ENCODE measurements at places on chromosomes 2 and 18.

DNA sequence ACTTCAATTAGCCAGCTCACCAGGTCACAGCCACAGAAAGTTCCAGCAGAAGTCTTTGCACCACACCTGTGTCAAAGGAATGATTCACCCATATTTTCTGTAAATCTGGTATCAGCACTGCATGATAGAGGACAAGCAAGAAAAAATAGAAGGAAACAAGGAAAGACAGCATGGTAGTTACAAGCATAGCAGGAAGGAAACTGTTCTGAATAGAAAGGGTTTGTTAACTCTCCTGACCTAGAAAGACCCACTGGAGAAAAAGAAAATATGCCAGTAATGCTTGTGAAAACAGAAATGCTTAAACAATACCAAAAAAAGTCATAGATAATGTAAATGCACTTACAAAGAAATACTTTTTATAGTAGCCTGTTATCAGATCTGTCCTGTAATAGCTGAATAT, 40.8 kb downstream of the SCRN3 start:
- no peak for DNase-seq

GRCh38 chr2:42196403-42197267, 27.5 kb downstream of the EML4 start:
- DNase-seq = no peak

GRCh38 chr2:71936076-71937030, 211.3 kb downstream of the CYP26B1 start:
- no peak for DNase-seq

DNA sequence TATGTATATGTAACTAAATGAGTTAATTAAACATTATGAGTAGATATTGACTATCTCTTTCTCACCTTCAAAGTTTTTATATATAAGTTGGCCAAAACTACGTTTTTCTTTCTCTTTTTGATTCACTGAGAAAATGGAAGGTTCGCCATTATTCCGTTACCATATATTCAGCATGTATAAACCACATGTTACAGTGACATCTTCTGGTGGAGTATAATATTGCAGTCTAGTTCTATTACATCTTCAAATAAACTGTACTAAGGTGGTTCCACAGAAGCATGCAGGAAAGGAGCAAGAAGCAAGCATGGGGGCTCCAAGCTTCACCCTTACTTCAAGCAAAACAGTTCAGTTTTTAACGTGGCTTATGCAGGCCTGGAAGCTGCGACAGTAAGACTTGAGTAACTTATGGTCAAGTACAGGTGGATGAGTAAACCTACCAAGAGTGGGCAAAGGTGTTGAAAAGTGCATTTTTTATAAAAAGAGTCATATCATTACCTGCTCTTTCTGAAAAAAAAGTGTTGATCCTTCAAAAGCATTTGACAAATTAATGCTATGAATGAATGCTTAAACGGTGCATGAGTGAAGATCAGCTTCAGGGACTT, 129.8 kb upstream of the RAB6C start:
- DNase-seq = no peak

DNA sequence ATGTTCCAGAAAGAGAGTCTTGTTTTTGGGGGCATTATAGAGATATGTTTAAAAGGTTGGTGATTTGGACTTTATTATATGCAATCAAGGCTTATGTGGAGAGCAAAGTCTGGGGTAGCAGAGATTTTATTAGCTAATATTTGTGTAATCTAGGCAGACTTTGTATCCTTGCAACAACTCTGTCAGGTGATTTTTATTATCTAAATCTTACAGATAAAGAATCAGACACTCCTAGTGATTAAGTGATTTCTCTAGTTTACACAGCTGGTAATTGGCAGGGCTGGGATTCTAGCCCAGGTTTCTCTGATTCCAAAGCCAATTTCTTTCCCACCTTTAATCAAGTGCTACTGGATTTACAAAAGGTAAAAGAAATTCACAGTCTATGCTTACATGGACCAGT, 33.3 kb upstream of the NCK2 start:
- DNase-seq = no peak

DNA sequence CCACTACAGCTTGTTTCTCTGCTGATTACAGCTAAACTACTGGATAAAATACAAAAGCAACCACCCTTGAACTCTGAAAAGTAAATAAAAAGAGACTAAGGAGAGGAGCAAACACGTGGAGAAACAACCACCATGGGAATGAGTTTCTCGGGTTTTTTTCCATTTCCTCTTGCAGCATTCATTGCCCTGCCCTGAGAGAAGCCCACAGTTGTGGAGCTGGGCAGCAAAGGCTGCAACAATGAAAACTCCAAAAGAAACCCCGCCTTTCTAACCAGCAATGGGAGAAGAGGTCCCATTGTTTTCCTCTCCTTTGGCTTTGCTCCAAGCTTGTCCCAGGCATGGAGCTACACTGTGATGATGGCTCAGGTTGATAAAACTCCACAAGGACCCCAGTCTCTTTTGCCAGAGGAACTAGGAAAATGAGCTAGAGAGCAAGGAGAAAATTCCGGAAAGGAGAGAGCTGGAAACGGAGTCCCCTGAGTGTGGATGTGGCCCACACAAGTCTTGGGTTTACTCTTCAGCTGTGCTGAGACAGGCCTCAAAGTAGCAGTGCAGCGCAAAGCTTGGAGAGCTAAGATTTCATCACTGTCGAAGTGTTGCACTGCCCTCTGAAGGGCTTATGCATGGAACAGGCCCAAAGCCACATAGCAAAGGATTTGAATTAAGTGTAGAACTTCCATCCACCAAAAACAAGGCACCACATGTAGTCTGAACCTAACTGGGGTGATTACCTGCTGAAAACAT, 20.9 kb downstream of the NAPG start:
- DNase-seq = no peak

- DNase-seq = no peak
Measured at GRCh38 chr2:160703648-160704585, 210.3 kb upstream of the RBMS1 start.

GRCh38 chr2:65511306-65511705, 78.9 kb upstream of the SPRED2 start:
- DNase-seq = no peak

GRCh38 chr2:54652540-54652939, 70.9 kb upstream of the EML6 start:
- DNase-seq = no peak

GRCh38 chr2:203982276-203982675, 45.7 kb downstream of the ICOS start:
- no peak for DNase-seq

GRCh38 chr2:10668402-10669012, 21.3 kb downstream of the NOL10 start:
- DNase-seq = no peak

DNA sequence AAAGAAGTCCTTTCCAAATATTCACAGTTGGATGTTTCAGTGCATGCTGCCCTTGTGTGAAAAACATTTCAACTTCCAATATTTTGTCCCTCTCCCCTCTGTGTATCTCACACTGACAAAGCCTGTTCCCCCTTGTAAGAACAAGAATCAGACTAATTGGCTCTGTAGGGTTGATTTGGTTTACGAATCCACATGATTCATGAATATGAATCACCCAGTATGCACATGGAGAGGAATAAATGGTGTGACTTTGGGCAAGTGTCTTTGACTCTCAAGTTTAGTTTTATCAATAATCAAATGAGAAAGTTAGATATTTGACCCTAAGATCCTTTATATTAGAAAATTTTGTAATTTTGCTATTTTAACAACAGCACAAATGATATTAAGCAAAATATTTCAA, 9.3 kb upstream of the CDH20 start:
- DNase-seq = no peak

- no peak for DNase-seq
Measured at GRCh38 chr2:39602616-39603015, 63.1 kb upstream of the TMEM178A start.

DNA sequence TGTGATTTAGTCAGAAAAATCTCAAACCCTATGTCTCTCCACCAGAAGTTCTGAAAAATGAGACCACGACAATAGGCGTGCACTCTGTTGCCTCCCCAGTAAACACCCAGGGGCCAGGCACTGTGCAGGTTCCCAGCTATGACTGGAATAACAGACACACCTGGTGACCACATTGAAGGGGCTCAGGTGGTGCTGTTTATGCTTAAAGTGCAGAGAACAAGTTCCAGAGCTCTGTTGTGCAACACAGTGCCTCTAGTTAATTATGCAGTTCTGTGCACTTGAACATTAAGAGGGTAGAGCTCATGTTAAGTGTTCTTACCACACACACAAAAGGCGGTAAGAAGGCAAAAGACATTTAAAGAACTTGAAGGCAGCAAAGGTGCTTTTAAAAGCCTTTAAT, 52.6 kb upstream of the AFF3 start:
- no peak for DNase-seq

- no peak for DNase-seq
Measured at GRCh38 chr2:45643095-45643494, 8.4 kb upstream of the PRKCE start.

DNA sequence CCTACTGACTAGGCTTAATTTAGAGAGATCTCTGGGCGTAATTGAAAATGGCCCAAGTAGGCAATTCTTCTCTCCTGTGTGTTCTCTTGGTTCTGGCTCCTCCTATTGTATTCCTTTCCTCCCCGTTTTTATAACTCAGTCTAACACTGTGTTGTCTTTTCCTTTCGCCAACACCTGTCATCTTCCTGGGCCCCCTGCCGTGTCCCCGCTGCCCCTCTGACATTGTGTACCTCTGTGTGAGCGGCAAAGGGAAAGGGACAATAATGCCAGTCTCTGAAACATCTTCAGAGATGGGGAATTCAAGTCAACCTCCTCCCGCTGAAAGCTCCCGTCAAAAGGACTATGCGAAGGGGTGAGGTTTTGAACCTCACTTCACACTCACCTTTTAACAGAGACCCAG, 210.9 kb downstream of the GBX2 start:
- DNase-seq = no peak

DNA sequence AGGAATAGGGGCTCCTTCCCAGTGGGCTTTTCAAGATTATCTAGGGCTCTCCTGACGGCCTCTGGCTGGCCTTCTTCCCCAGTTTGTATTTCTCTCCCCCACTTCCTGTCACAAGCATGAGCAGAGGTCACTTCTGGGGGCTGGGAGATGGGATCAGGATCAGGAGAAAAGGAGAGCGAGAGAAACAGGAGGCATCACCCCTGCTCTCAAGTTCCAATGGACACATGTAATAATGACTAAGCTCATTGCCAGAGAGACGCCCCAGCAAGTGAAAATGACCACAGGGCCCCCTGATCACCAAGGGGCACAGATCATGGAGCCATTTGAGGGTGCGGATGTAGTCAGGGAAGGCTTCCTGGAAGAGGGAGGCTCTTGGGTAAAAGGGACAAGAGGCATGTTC, 92.1 kb downstream of the SMAD7 start:
- no peak for DNase-seq

- no peak for DNase-seq
Measured at GRCh38 chr2:75998451-75998850, 287.7 kb upstream of the GCFC2 start.

DNA sequence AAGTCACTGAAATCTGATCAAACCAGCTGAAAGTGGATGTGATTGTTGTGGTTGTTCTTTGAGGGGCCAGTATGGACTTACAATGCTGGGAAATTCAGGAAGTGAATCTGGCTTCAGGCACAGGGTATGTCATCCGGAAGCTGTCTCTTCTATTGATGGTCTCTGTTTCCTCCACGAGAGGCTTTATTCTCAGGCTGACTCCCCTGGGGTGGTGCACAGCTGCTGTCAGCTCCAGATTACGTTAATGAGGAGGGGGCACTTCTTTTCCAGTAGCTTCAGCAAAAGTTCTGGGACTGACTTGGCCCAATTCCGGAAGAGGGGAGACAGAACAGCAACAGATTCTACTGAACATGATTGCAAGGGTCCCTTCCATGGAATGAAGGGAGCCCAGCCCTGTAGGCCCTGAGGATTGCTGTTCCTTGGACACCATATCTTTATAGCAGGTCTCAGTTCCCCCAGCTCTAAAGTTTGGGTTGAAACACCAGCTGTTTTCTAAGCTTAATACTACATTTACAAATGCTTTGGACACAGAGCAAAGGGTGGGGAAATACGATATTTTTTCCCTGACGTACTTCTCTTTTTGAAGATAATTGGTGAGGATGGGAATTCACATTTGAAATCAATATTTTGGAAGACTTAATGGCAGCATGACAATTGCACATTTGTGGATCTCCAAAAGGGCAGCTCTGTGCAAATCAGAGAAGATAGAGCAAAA, 400.9 kb downstream of the TSN start:
- no peak for DNase-seq

- no peak for DNase-seq
Measured at GRCh38 chr2:192828947-192829346, 634.2 kb upstream of the TMEFF2 start.

- no peak for DNase-seq
Measured at GRCh38 chr2:180763263-180763989, 217.0 kb upstream of the UBE2E3 start.

- no peak for DNase-seq
Measured at GRCh38 chr2:98123286-98123685, 36.3 kb downstream of the VWA3B start.

DNA sequence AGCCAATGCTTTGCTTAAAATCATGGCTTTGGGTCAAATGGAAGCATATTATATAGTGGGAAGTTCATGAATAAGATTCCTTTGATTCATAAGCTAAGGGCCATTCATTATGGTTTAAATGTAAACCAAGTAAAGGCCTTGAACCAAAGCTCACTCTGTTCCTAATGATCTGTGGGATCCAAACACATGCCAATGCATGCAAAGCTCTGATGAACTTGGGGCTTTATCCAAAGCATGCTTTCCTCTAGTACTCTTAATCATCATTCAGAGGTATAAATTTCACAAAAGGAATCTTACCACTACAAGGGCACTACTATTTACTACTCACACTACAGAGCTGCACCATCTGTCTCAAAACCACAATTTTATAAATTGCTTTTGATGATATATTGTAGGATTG, 102.8 kb upstream of the RBMS1 start:
- no peak for DNase-seq

- DNase-seq = no peak
Measured at GRCh38 chr2:159010340-159010739, 41.9 kb downstream of the TANC1 start.

DNA sequence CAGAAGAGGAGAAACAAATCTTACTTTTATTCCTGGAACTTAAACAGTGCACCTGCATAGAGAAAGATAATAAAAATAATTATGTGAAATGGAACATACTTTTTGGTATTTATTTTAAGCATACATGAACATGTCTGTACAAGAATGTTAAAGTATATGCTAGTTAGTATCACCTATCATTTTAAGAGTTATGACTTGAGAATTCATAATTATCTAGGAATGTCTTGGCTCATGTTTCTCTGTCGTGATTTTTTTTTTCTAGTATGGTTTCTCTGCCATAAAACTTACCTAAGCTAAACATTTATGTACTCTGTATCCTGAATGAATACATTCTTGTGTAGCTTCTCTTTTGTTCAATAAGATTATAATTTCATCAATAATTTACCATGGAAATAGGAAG, 4.2 kb downstream of the SERPINB7 start:
- no peak for DNase-seq

- no peak for DNase-seq
Measured at GRCh38 chr2:216789081-216789480, 70.8 kb downstream of the TNP1 start.

Measured in stimulated activated CD4-positive, alpha-beta T cell treated with anti-CD3 and anti-CD28 coated beads, Interleukin-15, amount 100 ng/mL, for 1 hour (primary cell).